GM12891 (cell line): ENCODE measurements at places on chromosomes 11 and 22.

DNA sequence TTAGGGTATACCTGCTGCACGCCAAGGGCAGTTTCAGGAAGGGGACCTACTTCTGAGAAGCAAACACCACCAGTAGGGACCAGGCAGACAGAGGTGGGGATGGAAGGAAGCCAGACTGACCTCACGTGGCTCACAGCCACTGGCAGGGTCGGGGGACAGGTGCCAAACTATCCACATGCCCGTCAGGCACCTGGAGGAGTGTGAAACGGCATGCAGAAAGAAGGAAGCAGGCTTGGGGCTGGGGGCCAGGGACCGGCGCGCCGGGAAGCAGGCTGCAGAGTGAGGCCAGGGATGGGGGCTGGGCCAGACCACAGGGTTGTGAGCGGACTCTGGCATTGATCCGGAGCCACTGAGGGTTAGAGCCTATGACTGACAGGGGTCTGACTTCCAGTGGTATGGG is 47.5 kb downstream of the CDKN1C start:
- no peak for DNase-seq

DNA sequence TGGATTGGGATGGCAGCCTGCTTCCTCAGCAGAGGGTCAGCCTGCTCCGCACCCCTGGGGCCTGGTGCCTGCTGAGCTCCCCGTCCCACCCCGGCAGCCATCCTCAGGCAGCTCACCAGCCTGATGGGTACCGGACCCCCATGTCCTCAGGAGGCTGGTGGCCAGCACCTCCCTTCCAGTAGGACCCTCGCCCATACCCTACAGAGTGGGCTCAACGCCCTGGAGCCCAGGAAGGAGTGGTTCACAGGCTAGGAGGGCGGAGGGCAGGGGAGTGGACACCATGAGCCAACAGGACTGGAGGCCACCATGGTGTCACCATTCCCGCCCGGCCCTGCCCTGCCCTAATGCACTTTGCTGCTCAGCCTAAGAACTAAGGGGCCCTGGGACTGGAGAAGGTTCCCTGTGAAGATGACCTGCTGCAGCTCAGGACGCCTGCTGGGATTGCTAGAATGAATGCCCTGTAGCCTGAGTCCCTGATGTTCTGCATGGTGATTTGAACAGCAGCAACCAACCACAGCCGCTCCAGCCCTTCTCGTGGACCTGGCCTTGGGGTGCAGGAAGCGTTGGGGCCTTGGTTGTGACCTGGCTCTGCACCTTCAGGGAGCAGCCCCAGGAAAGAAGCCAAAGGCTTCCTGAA is 1080.8 kb downstream of the BRD1 start:
- DNase-seq, result no peak

DNA sequence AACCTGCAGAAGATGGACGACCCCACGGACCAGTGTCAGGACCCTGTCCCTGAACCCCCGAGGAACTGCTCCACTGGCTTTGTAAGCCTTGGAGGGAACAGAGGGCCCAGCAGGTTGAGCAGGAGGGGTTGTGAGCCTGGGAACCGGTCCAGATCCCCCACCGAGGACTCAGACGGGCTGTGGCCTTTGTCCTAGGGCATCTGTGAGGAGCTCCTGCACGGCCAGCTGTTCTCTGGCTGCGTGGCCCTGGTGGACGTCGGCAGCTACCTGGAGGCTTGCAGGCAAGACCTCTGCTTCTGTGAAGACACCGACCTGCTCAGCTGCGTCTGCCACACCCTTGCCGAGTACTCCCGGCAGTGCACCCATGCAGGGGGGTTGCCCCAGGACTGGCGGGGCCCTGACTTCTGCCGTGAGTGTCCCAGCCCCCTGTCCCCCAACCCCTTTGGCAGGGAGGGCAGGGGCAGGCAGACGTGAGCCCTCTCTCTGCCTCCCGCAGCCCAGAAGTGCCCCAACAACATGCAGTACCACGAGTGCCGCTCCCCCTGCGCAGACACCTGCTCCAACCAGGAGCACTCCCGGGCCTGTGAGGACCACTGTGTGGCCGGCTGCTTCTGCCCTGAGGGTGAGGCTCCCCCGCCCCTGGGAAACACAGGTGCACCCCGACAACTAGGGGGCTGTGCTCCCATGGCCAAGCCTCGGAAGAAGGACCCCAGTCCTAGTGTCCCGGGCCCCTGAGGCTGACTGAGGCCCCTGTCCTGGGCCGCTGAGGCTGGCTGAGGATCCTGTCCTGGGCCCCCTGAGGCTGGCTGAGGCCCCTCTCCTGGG is 6.4 kb downstream of the MUC5AC start:
- DNase-seq, result no peak

DNA sequence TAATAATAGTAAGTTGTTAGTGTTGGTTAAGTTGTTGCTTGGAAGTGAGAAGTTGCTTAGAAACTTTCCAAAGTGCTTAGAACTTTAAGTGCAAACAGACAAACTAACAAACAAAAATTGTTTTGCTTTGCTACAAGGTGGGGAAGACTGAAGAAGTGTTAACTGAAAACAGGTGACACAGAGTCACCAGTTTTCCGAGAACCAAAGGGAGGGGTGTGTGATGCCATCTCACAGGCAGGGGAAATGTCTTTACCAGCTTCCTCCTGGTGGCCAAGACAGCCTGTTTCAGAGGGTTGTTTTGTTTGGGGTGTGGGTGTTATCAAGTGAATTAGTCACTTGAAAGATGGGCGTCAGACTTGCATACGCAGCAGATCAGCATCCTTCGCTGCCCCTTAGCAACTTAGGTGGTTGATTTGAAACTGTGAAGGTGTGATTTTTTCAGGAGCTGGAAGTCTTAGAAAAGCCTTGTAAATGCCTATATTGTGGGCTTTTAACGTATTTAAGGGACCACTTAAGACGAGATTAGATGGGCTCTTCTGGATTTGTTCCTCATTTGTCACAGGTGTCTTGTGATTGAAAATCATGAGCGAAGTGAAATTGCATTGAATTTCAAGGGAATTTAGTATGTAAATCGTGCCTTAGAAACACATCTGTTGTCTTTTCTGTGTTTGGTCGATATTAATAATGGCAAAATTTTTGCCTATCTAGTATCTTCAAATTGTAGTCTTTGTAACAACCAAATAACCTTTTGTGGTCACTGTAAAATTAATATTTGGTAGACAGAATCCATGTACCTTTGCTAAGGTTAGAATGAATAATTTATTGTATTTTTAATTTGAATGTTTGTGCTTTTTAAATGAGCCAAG is 2.7 kb downstream of the NEAT1 start:
- DNase-seq, result no peak

DNA sequence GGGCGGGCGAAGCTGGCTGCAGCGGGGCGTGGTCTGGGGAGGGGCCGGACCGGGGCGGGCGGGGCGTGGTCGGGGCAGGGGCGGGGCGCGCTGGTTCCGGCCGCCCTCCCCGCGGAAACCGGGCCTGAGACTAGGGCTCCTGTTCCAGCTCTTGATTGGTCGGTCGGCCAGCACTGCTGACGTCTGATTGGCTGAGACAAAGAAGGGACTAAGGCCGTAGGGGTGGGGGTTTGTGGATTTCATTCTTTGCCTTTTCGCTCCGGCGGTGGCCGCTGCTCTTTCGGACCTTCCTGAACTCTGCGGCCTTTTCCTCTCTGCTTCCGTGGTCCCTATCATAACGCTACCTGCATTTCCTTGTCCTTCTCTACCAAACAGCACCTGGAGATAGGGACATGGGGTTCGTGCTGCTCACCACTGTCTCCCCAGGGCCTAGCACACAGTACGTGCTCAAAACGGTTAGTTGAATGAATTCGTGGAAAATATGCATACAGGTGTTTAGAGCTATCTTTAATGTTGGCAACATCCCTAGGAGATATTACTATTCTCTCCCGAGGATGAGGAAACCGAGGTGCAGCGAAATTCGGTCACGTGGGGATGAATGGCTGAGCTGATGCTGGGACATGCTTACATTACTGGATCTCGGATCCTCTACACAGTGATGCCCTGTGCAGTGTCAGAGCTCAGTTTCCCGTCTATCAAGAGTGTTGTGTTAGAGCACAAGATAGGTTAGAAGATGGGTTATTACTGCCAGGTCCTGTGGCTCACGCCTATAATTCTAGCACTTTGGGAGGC is 62.8 kb downstream of the NFAM1 start:
- peak; percentile 94 for DNase-seq

DNA sequence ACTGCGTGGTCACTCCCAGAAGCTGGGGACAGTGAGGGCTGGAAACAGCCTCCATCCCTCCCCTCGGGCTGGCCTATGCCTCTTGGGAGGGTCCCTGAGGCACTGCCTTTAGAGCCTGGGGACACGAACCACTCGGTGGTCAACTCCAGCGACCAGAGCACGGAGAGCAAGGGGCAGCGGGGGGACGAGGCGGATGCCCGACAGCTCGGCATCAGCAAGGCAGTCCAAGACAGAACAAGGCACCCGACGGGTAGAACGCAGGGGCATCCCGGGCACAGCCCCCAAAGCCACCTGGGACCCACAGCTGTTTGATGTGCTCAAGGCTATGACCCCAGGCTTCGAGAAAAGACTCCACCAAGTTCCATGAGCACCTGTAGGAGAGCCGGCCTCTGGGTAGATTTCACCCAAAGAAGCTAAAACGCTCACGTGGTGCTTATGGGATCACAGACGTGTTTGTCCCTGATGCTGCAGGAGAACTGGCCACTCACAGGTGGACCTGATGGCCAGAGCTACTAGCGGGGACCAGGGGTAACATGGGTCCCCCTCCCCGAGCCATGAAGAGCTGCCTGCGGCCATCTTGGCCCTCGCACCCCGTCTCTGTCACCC is 510 bp upstream of the LSP1 start:
- no peak for DNase-seq

- DNase-seq, result no peak
These were observed 93.2 kb downstream of the RELT start for GRCh38 chr11:73469401-73469800.

DNA sequence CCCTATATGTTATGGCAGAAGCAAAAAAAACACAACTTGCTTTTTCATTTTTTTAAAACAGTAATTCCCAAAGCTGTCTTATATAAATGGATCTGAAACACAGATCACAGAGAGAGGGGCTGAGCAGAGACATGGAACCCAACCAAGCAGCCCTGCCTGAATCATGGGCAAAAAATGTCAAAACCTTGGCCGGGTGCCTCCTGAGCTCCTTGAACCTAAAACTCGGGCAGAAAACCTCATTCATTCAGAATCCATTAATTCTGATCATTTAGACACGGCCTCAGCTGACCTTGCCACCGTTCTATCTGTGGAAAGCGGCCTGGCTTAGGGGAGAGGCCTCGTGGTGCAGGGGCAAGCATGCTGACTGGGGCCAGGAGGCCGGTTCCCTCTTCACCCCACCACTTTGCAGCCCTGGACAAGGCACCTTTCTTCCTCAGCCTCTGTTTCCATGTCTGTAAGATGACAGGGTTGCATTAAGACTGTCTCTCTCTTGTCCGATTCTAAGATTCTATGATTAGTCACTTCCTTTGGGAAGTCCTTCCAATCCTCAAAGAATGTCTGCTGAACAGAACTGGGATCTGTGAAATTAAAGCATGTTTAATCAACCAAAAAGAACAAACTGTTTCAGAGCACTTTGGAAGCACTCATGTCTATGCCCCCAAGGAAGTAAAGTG is 26.0 kb downstream of the TENM4 start:
- no peak for DNase-seq
